ENCODE measurements at places on chromosomes 12 and 14.

- no peak for DNase-seq
These were observed 103.5 kb downstream of the FGD4 start for GRCh38 chr12:32502693-32503502.

- DNase-seq: no peak
These were observed 398.8 kb downstream of the PRKD1 start for GRCh38 chr14:29528889-29529288.

- DNase-seq: no peak
These were observed 154.1 kb downstream of the SRGAP1 start for GRCh38 chr12:63998584-63998983.

GRCh38 chr14:50667684-50667995 lies 466 bp downstream of the SAV1 start:
- DNase-seq: no peak

DNA sequence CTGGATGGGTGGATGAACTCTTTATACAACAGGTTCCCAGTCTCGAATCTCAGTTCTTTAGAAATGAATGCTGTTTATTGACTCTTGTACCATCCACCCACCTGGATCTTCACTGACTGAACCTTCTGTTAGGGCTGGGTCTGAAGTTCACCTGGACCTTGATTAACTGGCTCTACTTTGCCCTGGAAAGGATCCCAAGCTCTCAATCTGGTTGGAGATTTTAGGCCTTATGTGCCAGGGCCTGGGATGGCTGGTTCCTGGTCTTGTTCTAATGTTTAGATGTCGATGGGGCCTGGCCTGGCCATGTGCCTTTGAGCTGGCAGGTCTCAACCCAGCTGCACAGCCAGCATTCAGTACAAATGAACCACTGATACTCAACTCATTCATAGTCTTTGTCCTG lies 76.5 kb upstream of the MED13L start:
- no peak for DNase-seq

DNA sequence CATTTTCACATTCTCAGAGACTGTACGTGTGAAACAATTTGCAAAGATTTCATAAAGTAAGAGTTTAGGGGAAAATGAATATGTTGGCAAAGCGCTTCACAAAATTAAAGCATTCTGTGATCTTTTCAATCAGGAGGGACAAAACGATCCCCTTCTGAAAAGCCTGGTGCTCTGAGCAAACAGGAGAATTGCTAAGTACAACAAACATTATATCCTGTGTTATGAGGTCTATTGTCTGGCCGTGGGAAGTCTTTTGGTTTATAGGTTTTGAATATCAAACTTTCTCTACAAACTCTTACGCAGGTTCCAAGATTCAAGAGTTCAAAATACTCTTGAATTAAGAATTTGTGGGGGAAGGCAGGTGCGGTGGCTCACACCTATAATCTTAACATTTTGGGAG lies 7.2 kb upstream of the FOXN3 start:
- no peak for DNase-seq

GRCh38 chr12:102067574-102068258 lies 5.9 kb upstream of the WASHC3 start:
- DNase-seq: peak; percentile 10

GRCh38 chr12:66647034-66647691 lies 31.7 kb downstream of the GRIP1 start:
- peak; percentile 35 for DNase-seq

DNA sequence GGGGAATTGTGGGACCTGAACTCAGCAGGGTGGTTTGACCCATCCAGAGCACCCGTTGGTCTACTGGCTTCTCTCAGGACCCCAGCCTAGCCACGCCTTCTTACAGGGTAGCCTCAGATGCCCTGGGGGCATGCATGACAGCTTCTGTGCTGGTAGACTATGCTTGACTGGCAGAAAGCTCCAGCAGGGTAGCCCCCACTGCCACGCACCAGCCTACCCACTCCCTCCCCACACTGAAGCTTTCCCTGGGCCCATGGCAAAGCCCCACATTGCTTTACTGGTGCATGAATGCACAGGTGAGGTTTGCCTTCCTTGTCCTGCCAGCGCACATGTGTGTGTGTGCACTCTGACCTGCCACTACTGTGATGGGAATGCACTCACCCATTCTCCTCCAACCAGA lies 772.2 kb downstream of the LRFN5 start:
- no peak for DNase-seq

DNA sequence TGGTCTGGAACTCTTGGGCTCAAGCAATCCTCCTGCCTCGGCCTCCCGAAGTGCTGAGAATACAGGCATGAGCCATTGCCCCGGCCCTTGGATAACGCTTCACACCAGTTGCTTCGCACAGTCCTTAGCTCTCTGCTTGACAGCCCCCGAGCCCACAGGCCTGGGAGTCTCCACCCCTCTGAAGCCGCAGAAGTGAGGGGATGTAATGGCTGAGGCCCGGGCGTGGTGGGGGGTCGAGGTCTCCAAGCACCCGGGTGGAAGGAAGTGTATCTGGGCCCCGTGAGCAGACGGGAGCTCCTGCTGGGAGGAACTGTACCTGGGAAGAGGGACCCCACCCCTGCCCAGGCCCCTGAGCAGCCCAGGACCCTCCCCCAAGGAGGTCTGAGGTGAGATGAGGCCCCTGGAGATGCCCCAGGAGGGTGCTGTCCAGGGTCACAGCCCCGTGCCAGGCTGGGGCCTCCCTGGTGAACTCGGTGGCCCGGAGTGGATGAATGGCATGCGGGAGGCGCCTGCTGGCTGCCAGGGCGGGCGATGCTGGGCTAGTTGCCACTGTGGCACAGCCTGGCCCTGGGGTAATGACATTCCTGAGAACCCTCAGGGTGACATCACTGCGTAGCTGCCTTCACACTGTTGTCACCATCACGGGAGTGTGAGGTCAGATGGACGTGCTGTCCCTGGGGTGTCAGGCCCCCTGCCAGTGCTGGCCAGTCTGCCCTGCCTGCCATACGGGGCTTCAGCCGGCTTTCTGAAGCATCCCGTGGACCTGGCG lies 48.9 kb downstream of the KIF26A start:
- no peak for DNase-seq

GRCh38 chr12:65488197-65488596 lies 209.7 kb downstream of the MSRB3 start:
- DNase-seq: no peak

GRCh38 chr12:14257734-14258574 lies 107.5 kb upstream of the ATF7IP start:
- peak; percentile 95 for DNase-seq

GRCh38 chr14:105424861-105425260 lies 5.2 kb downstream of the MTA1 start:
- no peak for DNase-seq

DNA sequence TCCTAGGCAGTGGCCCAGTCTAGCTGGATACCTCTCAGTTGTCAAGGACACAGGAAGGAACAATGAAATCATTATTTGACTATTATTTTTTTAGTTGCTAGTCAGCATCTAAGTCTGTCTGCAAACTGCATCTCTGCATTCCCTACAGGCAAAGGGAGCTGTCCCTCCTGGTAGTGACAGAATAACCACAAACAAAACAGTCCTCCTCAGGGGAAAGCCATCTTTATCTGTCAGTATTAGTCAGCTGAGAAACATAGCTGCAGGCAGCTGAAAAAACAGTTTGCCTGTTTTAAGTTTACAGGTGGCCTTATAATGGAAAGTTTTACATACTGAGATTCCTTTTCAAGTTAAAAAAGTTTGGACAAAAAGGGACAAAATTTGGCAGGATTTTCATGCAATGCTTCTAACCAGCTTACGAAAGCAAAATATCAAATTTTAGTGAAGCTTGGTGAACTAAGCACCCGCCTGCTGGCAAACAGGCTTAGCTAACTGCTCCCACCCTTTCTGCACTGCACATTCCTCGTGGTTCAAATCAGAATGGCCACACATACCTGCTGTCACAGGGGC lies 29.5 kb downstream of the SLC25A21 start:
- peak; percentile 10 for DNase-seq

- no peak for DNase-seq
These were observed 64.1 kb upstream of the OTX2 start for GRCh38 chr14:56874375-56874774.

- DNase-seq: no peak
These were observed 1541.7 kb upstream of the FLRT2 start for GRCh38 chr14:83988275-83988674.

DNA sequence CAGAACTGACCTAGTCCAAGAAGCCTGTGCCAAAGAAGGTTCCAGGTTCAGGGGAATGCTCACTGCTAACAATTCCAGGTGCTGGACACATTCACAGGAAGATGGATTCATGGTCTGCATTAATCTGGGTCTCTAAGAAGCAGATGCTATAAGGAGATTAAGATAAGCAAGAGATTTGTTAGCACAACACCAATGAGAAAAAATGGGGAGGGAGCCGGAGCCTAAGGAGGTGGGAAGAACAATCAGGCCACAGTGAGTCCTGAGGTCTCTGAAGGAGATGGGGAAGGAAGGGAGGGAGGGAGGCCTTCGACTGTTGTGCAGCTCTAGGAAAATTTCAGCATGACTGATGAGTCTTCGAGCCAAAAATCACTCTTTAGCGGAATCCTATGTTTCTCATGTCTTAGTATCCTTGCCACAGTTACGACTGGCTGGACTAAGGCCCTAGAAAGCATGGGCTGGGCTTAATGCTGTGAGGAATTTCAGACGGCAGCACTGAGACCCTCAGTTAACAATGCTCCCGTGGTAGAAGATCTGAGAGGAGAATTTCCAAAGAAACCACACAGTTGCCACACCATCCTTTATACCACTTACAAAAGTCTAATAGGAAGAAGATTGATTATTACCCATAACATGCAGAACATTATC lies 31.5 kb upstream of the PTGDR start:
- no peak for DNase-seq

DNA sequence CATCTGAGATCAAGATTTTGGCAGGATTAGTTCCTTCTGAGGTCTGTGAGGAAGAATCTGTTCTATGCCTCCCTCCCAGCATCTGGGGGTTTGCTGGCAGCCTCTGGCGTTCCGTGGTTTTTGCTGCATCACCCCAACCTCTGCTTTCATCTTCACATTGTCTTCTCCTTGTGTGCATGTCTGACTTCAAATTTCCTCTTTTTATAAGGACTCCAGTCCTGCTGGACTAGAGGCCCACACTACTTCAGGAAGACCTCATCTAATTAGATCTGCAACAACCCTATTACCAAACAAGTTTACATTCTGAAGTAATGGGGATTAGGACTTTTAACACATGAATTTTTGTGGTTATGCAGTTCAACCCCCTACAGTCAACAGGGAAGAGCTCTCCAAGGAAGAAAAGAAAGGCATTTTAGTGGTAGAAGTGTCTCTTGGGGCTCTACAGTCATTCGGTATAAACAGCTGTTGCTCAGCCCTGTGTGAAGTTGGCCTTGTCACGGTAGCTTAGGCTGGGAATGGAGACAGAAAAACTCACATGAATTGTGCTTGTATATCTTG lies 89.7 kb downstream of the CAND1 start:
- peak; percentile 86 for DNase-seq

DNA sequence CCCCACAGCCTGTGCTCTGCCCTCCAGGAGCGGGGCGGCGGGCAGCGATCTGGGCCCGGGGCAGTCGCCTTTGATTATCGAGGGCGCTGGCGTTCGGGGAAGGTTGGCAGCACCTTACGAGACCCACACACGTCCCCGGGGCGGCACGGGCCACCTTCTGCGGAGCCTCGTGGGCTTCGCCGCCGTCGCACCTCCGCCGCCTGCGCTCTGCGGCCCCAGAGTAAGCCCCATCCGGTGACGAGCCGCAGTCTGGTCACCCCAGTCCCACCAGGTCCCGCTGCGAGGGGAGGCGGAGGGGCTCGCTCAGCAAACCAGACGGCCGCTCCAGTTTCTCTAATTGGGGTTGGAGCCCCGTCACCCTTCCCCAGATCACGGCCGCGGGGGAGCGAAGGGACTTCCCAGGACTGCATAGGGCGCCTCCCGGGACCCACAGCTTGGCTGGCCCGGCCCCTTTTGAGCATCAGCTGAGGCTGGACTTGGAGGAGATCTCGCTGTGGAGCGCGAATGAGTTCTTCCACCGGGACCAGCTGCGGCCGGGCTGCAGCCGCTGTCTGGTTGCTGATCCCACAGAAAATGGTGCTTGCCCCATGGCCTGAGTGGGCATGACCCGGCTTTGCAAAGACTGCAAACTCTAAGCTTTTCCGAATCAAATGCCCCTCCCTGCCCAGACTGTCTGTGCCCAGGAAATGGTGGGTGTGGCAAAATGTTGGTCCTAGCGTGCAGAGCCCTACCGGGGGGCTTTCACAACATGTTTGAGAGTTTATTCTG lies 560 bp downstream of the LGALS3 start:
- DNase-seq: no peak

GRCh38 chr12:132329720-132330548 lies 545 bp upstream of the GALNT9 start:
- DNase-seq: no peak

DNA sequence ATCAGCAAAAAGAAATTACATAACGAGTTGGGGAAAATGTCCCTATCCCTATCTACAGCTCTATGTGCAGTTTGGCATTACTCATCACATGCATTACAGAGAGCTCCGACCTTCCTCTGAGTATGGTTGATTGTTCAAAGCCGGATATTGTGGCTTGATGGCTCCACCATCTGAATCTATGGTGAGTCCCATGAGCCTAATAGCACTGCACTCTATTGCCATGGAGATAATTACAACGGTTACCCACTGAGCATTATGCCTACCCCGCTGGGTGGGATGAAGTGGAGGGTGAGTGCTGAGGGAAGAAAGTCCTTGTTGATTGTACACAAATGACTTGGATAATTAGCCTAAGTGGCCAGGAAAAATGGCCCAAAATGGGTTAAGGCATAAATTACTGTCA lies 800.5 kb downstream of the NRXN3 start:
- no peak for DNase-seq

DNA sequence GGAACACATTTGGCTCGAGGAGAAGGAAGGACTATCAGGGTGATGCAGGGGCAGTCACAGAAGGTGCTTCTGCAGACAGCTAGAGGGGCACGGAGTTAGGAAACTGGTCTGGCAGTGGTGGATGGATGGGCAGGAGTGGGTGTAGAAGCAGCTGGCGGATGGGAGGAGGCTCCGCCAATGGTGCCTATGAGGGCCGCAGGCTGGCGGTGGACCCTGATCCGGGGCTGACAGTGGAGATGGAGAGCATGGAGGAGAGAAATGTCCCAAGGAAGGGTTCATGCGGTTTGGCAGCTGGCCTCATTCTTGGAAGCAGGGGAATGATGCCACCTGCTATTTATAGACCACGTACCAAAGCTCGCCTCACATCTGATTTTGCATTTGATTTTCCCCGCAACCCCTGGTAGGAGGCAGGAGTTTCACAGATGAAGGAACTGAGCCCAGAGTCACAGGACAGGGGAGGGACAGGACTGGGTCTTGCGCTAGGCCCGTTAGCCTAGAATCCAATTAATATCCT lies 237.1 kb downstream of the FOXN3 start:
- no peak for DNase-seq

All from smooth muscle cell of the brain vasculature (primary cell).